Liver (tissue), 10 donors: ENCODE measurements at places on chromosomes 3 and 15. TPM values are rescaled to one million over a fixed set of nuclear protein-coding genes. Genes with fewer than 3 reads are reported as not detected.

DNA sequence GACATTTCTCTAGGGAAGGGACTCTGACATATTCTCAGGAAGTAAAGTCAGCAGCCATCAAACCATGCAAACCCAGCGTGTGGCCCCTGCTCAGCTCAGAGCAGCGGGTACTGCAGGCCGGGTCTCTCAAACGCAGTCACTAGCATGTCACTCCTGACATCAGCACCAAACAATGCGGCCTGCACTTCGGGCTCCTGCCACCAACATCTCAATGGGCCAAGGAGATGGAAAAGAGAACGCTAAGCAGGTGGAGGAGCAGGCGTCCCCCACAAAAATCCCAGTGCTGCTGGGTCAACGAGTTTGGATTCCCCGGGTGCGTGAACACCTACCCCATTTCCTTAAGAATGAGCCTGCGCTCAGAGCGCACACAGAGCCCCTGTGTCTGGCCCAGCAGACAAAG is 9.9 kb upstream of the SPTBN5 start:
- DNase-seq = no peak

GRCh38 chr3:184353546-184353941 is 7.9 kb downstream of the CLCN2 start:
- no peak for DNase-seq

GRCh38 chr3:50978991-50979667 is 304.4 kb downstream of the DOCK3 start:
- no peak for DNase-seq

- no peak for DNase-seq
Measured at GRCh38 chr15:50854601-50855490, 53.6 kb upstream of the AP4E1 start.

DNA sequence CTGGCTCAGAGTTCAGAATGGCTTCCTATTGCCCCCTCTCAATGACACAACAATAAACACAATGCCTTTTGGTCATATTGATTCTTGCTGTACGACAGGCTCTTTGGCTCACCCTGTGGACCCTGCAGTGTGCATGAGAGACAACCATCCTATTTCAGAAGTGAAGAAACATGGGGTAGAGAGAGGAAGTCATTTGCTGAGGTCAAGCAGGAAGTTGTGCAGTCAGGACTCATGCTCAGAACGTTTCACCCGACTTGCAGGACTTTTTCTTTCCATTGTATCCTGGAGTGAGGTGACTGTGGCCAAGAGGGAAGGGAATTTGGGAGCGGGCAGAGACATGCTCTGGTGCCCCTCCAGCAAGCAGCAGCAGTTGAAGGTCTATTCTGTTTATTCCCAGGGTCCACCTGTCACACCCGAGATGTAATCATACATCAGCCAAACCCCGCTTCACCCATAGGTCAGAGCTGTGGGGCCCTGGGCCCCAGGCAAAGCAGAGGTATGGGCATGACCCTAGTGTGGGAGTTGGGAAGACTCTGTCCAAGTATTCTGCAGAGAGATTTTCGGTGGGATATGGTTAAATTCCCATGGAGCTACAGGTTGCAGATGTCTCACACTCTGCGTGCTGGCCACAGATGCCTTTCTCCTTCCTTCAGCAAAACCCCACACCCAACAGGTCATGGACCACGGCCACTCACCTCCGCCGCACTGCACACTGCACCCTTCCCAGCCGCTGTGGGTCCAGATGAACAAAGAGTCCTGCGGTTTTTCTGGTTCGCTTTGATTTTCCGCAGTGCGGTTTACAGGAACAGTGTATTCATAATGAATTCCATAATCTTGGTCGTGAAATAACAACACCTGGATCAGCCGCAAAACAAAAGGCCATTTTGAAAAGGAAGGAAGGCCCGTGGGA is 290.6 kb downstream of the ADAMTS17 start:
- DNase-seq = no peak

GRCh38 chr15:79380755-79381497 is 51.2 kb upstream of the MINAR1 start:
- peak; percentile 80 for DNase-seq

DNA sequence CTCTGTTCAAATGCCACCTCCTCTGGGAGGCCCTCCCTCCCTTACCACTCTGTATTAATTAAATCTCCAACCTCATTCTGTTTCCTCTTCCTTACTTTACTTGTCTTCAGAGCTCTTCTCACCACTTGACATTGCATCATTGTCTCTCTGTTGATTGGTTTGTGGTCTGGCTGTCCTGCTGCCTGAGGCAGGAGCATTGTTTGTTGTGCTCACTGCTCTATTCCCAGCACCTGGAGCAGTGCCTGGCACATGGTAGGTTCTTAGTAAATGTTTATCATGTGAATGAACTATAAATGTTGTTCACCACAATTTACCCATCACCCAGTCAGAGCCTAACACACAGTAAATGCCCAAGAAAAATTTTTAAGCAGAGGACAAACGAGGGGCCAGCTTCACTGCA is 6.7 kb upstream of the BFSP2 start:
- no peak for DNase-seq

- no peak for DNase-seq
Measured at GRCh38 chr3:173591401-173591800, 193.9 kb downstream of the NLGN1 start.

GRCh38 chr3:62184559-62184958 is 188.8 kb downstream of the FEZF2 start:
- peak; percentile 43 for DNase-seq

- peak; percentile 98 for DNase-seq
Measured at GRCh38 chr15:79923515-79924169, 26.8 kb upstream of the MTHFS start.

GRCh38 chr3:184176377-184177330 is 2.0 kb downstream of the AP2M1 start:
- no peak for DNase-seq

DNA sequence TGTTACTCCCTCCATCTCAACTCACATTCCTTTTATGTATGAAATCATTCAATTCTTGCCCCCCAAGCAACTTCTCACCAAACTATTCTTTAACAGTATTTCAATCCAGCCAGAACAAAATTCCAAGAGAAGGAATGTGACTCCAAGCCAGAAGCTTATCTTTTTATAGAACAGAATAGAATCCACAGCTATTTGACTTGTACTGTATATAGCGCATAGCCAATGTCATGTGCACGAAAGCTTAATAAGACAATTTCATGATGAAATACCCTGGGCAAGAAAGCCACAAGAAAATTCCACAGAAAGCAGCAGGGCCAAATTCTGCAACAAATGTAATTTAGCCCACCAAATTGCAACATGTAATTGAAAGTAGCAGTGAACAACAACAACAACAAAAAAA is 127.6 kb upstream of the UBE2E2 start:
- no peak for DNase-seq

DNA sequence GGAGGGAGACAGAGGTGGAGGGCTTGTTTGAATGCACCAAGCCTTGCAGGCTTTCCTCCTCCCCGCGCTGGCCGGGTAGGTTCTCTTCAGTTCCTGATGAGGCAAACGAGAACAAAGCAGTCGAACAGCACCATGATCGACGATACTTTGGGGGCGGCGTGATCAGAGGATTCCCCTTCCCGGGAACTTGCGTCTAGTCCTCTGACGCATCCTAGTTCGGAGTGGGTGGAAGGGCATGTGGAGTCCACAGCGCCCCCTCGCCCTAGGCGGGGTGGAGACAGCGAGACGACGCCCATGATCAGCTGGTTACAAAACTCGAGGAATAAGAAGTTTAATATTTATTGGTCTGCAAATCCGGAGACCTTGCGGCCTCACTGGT is 452 bp upstream of the SV2B start:
- no peak for DNase-seq

DNA sequence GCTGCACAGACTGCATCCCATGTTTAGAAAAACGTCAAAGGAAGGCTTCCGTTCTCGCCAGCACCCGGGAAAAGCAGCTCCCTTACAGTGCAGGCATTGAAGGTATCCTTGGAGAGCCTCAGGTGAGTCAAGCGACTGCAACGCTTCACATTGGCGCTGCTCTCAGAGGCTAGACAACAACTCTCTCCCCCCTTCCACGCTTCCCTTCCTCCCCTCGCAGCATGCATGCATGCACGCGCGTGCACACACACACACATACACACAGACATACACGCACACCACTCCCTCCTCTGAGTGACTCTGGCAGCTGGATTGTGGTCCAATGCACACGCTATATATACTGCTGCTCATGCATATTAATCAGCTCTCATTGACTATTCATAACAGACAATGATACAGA is 191.1 kb downstream of the PDZRN3 start:
- DNase-seq = no peak

- no peak for DNase-seq
Measured at GRCh38 chr3:187212196-187212545, 14.9 kb downstream of the RTP1 start.

- no peak for DNase-seq
Measured at GRCh38 chr3:17115186-17115585, 230.4 kb downstream of the PLCL2 start.

DNA sequence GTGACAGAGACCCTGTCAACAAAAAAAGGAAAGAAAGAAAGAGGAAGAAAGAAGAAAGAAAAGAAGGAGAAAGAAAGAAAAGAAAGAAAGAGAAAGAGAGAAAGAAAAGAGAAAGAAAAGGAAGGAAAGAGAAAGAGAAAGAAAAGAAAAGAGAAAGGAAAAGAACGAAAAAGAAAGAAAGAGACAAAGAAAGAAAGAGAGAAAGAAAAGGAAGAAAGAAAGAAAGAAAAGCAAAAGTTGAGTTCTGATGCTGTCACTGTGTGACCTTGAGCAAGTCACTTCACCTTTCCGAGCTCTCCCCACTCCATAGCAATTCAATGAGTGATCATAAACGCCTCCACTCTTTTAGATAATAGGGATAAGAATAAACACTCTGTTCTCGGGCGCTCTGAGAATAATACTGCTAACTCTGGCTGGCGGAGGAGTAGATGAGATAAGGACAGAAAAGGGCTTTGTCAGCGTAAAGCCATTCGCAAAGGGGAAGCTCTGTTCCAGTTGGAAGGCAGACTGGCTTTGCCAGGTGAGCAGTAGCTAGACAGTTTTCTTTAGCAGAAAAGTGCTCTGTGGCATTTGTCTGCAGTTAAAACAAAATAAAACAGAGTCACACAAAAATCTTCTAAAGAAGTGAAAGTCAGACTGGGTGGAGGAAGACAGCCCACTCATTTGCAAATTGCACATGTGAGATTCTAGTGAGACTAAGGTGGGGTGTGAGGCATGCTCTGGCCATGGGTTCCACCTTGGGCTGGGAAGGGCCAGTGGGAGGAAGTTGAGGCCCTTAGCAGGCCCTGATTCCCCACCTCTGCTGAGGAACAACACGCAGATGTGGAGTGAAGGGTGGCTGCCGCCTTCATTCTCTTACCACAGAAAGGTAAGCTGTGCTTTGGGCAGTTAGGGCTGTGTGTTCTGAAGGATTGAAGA is 9.6 kb upstream of the FLNB start:
- DNase-seq = no peak

DNA sequence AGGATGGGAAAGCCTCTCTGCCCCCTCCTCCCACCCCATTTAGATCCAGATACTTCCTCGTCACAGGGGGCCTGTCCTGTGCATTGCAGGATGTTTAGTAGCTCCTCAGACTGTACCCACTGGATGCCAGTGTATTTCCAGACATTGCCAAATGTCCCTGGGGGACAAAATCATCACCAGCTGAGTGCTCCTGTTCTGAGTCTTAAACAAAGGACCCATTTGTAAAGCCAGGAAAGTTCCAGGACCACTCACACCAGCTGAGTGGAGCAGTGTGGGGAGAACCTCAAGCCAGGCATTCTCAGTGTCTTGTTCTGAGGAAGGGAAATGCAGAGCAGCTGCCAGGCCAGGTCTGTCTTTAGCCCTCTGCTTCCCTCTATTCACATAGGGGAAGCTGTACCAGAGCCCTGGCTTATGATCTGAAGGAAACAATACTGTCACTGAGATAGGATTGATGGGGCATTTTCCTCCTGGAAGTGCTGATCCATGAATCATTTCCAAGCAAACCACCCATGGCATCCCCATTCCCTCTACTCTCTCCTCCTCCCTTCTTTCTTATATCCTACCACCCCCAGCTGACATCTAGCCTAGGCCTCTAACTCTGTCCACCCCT is 67.4 kb upstream of the MEX3B start:
- no peak for DNase-seq

- no peak for DNase-seq
Measured at GRCh38 chr3:13745636-13746035, 134.2 kb downstream of the WNT7A start.

GRCh38 chr3:112582244-112582874 is 20.5 kb downstream of the SLC35A5 start:
- no peak for DNase-seq

DNA sequence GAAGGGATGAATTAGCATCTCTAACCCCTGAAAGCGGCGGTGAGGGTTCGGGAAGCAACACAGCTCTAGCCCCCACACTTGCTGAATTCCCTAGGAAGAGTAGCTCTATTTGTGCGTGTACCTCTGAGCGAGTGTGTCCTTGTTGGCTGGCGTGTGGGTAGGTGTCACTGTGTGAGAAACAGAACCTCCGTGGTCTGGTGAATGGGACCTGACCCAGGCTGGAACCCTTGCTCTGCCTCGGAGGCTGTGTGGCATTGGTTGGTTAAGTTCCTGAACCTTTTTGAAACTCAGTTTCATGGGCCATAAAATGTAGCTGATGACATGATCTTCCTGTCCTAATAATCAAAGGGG is 414 bp upstream of the TMEM115 start:
- no peak for DNase-seq

GRCh38 chr3:65330072-65330471 is 642.3 kb upstream of the ADAMTS9 start:
- no peak for DNase-seq

DNA sequence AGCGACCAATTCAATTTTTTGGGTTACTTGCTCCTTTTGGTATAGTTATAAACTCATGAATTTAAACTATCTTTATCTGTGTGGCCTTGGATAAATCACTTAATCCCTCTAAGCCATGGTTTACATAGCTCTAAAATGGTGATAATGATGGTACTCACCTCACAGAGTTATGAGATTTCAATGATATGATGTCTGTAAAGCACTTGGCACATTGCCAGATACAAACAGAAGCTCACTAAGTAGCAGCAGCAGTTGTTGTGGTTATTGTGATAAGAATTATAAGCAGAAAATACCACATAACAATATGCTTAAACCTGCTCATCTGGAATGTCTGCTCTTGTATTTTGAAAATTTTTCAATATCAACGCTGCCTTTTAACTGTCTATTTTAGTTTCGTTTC is 185.1 kb upstream of the SNTN start:
- DNase-seq = no peak

- DNase-seq = no peak
Measured at GRCh38 chr3:58353722-58354553, 21.2 kb downstream of the PXK start.

The PLA2G4E gene
- total RNA-seq = not detected

The ZKSCAN7 gene
- 3.2 TPM for total RNA-seq

The IL17RE gene
- 2.1 TPM for total RNA-seq

The ECE2 gene
- total RNA-seq = not detected

The MINAR1 gene
- total RNA-seq = 0.14 TPM

The CPA3 gene
- 8.6 TPM for total RNA-seq

The EXD1 gene
- not detected for total RNA-seq

The MEX3B gene
- 1.4 TPM for total RNA-seq

The NPAP1 gene
- 0.08 TPM for total RNA-seq

The LRRFIP2 gene
- 56.9 TPM for total RNA-seq

The CP gene
- total RNA-seq = 1,748 TPM
